ENCODE measurements at places on chromosomes 7 and 10.
A peak's percentile ranks its signal among the peaks of the same experiment; 100 is the strongest.

DNA sequence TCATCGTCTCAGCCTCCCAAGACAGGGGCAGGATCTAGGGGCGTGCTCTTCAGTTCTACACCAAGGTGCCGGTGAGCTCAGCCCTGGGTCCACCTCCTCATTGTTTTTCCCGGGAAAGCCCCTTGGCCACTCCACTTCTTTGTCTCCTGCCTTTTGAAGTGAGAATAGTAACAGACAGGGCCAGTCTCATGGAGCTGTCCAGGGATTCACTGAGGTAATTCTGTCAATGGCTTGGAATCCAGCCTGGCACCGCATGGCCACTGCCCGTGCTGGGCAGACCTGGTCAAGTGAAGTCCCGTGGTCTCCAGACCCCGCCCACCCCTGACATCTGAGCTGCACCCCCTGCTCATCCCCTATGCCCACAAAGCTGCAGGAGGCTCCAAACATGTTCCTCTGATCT, 138.9 kb downstream of the TNS3 start:
- no peak for DNase-seq

DNA sequence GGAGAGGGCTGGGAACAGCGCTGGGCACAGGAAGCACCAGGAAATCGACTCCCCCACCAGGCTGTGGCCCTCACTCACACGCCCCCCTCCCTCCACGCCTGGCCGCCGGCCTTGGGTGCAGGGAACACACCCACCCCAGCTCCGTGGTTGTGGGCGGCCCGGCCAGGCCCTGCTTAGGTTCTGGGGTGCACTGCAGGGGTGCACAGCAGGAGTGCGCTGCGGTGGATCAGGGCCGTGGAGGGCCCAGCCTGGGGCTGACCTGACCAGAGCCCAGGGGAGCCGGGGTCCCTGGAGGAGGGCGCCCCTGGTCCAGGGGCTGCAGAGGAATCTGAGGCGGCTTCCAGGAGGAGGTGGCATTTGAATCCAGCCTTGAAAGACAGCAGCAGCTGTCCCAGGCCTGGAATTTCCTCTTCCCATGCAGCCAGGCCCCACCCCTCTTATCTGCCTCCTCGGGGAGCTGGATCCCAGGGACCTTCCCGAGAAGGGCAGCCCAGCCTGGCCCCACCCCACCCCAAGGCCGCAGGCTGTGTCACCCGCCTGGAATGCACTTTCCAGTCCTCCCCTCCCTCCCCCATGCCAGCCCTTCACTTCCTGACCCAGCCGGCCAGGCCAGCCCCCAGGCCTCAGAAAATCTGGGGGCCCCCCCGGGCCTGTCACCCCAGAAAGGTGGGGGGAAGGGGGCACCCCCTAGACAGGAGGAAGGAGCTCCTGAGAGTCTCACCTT, 18.4 kb upstream of the PDGFA start:
- DNase-seq, result peak; percentile 95

GRCh38 chr10:50447691-50448090, 176.1 kb downstream of the SGMS1 start:
- DNase-seq, result no peak

GRCh38 chr7:3300221-3300650, 816 bp upstream of the SDK1 start:
- no peak for DNase-seq

DNA sequence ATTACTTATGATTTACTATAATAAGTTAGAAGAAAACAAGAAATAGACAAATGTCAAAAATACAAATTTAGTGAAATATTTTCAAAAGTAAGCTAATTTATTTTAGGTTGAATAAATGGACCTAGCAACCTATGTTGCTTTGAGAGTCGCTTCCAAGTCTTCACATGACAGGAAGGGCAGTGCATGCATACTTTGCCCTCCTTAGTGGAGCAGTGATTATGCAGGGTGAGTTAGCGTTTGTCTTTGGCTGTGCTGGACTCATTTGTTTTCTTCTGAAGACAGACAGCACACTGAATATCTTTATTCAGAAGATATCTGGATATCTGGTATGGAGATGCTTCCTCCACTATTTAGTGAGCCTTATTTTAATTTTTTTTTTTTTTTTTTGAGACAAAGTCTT, 102.5 kb downstream of the SRI start:
- no peak for DNase-seq

DNA sequence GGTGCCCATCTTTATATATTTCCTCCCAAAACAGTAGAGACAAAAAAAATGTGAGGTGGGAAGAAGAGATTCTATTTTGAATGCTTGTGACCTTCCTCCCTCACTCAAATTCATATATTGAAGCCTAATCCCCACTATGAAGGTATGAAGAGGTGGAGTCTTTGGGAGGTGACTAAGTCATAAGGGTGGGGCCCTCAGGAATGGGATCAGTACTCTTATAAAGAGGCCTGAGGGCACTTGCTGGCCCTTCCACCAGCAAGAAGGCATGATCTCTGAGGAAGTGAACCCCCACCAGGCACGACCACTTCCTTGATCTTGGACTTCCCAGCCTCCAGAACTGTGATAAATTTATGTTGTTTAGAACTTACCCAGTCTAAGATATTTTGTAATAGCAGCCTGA, 517.2 kb upstream of the CNTNAP2 start:
- DNase-seq, result no peak

GRCh38 chr10:133419211-133419950, 5.0 kb downstream of the SPRN start:
- DNase-seq, result no peak

GRCh38 chr10:97270523-97271154, 21.8 kb downstream of the ARHGAP19 start:
- DNase-seq, result peak; percentile 33

- DNase-seq, result no peak
Measured at GRCh38 chr10:21505711-21506278, 19.7 kb downstream of the SKIDA1 start.

DNA sequence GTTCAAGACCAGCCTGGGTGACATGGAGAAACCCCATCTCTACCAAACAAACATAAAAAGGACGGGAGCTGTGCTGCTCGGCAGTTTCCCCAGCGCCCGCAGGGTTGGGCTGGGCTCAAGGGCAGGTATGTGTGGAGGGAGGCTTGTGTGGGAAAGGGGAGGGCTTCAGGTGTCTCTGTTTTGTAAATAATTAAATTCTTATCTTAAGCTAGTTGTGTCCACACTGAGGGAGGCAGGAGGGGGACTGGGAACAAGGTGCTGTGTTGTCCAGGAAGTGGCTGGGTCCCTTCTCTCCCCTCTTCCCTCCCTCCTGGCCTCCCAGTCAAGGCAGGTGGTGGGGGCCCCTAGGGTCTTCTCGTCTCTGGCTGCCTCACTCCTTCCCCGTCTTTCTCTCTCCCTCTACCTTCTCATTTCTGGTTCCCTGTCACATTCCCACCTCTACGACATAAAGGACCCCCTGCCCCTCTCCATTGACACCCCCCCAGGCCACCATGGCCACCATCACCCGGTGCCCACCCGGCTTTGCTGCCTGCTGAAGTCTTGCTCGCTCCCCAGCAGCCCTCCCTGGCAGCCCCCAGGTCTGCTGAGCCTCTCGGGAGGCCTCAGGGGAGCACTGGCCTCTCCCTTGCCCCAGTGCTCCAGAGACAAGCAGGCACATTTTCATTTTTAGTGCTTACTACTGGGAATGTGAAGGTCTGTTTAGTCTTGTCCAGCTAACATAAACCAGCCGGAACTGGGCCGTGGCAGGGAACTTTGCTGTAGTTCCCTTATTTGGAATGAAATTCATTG, 19.3 kb downstream of the NEURL1 start:
- no peak for DNase-seq

DNA sequence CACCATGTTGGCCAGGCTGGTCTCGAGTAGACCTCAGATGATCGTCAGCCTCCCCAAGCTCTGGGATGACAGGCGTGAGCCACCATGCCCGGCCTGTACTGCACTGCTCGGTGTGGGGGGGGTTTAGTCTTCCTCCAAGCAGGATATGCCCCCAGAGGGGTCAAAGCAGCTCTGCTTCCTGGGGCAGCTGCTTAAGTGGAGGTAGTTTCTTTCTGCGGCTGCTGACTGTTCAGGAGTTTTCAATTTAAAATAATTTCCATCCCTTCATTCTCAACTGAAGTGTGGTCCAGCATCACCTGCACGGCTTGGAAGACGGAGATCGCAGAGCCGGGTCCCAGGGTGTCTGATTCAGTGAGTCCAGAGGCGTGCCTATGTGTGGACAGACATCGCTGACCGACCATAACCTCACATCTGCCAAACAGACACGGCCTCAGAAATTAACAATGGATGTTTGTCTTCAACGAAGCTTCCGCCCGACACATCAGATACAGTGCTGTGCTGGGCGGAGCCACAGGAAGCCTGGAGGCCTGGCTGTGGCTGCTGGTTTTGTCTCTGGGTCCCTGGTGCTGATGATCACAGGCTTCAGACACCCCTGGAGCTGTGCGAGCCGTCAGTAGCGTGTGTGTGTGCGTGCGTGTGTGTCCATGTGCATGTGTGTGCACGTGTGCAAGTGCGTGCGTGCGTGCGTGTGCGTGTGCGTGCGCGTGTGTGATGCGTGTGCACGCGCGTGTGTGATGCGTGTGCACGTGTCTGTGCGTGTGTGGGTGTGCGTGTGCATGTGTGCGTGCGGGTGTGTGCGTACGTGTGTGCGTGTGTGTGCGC, 226.5 kb upstream of the PITRM1 start:
- no peak for DNase-seq

DNA sequence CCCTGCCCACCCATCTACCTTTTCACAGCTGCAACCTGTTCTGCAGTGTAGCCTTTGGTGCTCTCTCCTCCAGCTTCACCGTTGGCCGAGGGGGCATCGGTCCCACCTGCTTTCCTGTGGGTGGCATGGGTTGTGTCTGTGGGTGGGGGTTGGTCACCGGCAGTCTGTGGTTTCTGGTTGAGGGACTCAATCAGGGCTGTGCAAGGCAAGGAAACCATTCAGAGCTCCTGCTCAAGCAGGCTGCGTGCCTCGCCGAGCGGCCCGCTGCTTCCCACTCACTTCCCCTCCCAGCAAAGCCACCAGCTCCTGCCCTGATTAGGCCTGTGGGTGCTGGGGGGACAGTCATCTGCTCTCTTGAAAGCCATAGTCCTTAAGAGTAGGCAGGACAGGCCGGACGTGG, 9.8 kb downstream of the DNAJB12 start:
- DNase-seq, result no peak

GRCh38 chr7:27096768-27097514, 1.1 kb upstream of the HOXA1 start:
- peak; percentile 58 for DNase-seq

- no peak for DNase-seq
Measured at GRCh38 chr10:119353421-119353820, 146.1 kb downstream of the GRK5 start.

DNA sequence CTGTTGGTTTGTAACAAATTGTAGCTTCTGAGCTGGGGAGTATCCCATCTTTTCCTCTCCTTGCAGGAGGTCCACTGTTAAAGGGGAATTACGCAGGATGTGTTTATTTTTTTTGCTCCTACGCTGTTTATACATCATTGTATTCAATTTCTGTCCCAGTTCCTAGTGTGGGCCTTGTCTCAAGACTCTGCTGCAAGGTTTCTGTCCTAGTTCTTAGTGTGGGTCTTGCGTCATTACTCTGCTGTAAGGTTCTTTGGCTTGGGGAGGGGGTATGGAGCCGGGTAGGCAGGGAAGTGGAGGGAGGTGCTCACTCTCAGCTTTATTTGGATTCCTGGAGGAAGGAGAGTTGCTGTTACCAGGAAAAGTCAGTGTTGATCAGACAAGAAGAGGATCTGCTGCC, 64.0 kb upstream of the TRIM8 start:
- DNase-seq, result peak; percentile 41

DNA sequence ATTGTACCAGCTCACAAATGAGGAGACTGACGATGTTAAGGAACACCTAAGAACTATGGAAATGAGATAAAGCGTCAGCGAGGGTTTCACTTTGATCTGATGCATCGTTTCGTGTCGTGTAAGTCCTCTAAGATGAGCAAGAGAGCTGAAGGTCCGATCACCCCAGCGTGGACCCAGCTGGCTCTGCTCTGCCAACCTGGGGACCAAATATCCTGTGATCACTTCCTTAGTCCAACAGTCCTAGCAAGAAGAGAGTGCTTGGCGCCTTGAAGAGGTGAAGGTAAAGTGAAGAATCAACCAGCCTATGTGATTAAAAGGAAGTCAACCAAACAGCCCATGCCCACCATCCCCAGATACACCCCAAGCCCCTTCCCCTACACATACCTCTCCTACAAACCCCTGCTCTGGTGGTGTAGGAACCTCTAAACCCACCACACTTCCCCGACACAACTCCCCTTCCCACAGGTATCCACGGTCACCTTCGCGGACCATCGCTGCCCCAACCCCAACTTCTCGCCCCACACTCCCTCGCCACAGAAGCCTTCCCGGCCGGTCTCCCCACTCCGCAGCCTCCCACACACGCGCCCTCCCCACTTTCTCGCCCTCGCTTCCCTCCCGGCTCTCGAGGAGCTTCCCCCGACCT, 722 bp downstream of the UPF2 start:
- DNase-seq, result peak; percentile 22

DNA sequence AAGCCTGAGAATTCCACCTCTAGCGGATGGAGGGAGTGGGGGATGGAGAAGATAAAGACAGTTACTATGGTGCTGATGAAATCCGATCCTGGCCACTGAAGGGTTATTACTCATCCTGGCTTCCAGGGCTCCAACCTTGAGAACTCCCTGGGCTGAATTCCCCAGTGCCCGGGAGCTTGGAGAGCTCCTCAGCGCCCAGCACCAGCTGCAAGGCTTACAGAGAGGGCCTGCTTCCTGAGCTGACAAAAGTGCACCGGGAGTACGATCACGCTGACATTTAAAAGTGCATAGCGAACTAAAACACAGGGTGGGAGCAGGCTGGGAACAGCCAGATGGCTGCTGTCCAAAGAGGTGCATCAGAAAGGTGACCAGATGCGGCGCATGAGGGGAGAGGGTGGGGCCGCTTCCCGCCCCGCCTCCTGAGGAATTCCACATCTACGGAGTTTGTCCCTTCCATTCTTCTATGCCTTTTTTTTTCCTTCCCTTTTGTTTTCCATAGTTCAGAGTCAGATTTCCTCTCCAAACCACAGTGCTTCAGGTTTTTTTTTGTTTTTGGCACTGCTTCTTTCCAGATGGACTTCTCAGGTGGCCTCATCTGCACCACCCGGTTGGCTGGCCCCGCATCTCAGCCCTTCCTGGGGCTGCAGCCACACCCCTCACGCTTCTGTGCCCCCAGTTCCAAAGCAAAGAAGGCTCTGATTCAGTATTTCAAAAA, 62.4 kb upstream of the MKRN1 start:
- peak; percentile 95 for DNase-seq

DNA sequence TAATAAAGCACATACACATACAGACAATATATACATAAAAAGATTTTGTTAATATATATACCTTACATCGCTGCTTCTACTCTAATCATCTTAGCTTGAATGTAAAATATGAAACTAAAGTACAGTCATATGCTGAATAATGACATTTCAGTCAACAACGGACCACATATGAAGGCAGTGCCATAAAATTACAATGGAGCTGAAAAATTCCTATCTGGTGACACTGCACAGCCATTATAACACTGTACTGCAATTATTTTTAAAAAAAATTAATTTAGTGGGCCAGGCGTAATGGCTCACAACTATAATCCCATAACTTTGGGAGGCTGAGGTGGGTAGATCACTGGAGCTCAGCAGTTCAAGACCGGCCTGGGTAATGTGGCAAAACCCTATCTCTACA, 122.3 kb downstream of the JMJD1C start:
- DNase-seq, result no peak

- DNase-seq, result no peak
Measured at GRCh38 chr7:35676211-35676610, 18.7 kb downstream of the HERPUD2 start.

Measured in amniotic epithelial cell (primary cell).